ENCODE measurements at places on chromosomes 4 and X.

DNA sequence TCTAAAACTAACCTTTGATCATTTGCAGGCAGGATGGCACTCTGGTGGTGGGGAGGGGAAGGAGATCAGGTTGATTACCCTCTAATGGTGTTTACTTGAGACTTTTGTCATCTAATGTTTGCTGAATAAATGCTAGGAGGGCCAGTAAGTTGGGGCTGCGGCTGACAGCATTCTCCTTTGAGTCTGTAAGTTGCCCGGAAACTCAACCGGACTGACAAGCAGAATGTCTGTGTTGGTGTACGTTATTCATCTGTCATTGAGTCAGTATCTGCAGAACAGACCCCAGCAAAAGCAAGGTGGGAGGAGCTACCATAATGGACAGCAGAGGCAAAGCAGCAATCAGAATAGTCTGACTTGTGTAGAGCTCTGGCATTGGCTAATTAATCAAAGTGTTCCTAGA, 1210.6 kb upstream of the PABPC4L start:
- DNase-seq = no peak

DNA sequence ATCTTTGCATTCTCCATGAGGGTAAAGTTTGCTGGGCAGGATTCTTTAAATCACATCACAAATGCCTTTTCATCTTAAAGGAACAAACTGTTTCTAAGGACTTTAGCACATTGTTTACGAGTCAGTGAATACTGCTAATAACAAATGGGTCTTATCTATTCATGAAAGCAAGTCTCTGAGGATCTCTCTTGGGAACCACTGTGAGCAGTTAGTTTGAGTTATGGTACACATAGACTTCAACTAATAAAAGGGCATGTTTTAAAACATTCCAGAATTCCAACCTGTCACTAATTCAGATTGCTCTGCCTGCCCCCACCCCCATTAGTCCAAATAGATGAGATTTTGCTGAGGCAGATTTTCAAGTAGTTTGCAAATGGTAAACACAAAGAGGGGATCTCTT, 22.3 kb upstream of the GPC3 start:
- no peak for DNase-seq

- no peak for DNase-seq
These were observed 278.5 kb downstream of the PARM1 start for GRCh38 chr4:75211422-75211821.

- DNase-seq = no peak
These were observed 189.5 kb upstream of the ANKRD50 start for GRCh38 chr4:124902001-124902515.

GRCh38 chrX:134600714-134601113, 57.6 kb downstream of the PLAC1 start:
- no peak for DNase-seq

GRCh38 chr4:7807351-7807921, 132.2 kb downstream of the AFAP1 start:
- DNase-seq = no peak
